ENCODE measurements at places on chromosomes 4 and X.

DNA sequence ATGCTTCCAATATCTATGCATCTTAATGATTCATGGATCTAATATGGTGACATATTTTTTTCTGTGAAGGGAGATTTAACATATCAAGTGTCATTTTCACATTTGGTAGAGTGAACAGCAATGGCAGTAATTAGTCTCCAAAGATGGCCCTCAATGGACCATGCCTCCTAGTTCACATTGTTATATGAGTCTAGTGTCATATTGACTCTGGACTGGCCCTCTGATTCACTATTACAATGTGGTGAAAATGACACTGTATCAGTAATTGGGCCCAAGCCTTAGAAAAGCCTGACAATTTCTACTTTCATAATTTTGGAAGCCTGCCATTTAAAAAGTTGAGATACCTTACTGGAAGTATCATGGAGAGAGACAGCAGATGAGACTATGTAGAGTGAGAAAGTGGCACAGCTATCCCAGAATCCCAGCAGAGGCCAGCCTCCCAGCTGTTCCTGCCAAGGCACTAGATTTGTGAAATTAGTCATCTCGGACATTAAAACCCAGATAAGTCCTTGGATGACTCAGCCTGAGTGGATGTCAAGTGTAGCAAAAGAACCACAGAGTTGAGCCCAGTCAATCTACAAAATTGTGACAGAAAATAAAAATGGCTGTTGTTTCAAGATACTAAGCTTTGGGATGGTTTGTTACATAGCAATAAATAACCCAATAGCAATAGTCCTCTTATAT, 68.4 kb downstream of the ARHGEF38 start:
- DNase-seq: no peak

DNA sequence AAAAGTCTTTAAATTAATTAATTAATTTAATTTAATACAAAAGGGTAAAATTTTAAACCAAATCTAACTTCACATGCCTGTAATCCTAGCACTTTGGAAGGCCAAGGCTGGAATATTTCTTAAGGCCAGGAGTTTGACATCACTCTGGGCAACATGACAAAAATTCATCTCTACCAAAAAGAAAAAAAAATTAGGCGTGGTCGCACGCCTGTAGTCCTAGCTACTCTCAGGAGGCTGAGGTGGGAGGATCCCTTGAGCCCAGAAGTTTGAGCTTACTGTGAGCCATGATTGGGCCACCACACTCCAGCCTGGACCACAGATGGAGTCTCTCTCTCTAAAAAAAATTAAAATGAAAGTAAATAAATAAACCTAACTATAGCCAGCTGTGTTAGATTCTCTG, 39.2 kb upstream of the ANTXR2 start:
- DNase-seq: no peak

- no peak for DNase-seq
Observed at GRCh38 chr4:120977435-120977997, 55.0 kb upstream of the PRDM5 start.

- no peak for DNase-seq
Observed at GRCh38 chr4:36242629-36243354, 1.5 kb downstream of the ARAP2 start.

- no peak for DNase-seq
Observed at GRCh38 chrX:41317477-41318208, 16.3 kb upstream of the DDX3X start.

GRCh38 chr4:24514808-24515207, 69.5 kb downstream of the DHX15 start:
- no peak for DNase-seq

All from KG1 (cell line).